ENCODE measurements at places on chromosomes 13 and 19.

DNA sequence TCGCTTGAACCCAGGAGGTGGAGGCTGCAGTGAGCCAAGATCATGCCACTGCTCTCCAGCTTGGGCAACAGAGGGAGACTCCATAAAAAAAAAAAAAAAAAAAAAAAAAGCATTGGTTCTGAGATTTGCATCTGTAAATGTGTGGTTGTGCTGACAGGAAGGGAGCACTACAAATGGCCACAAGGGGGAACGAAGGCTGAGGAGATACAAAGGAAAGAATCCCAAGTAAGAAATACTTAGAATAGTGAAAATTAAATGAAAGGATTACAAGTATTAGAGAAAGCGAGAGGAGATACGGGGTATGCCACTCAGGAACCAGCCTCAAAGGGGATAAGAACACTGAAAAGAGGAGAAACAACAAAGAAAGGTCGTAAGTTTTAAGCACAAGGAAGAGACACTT is 284.9 kb downstream of the KLF12 start:
- DNase-seq = peak; percentile 24

DNA sequence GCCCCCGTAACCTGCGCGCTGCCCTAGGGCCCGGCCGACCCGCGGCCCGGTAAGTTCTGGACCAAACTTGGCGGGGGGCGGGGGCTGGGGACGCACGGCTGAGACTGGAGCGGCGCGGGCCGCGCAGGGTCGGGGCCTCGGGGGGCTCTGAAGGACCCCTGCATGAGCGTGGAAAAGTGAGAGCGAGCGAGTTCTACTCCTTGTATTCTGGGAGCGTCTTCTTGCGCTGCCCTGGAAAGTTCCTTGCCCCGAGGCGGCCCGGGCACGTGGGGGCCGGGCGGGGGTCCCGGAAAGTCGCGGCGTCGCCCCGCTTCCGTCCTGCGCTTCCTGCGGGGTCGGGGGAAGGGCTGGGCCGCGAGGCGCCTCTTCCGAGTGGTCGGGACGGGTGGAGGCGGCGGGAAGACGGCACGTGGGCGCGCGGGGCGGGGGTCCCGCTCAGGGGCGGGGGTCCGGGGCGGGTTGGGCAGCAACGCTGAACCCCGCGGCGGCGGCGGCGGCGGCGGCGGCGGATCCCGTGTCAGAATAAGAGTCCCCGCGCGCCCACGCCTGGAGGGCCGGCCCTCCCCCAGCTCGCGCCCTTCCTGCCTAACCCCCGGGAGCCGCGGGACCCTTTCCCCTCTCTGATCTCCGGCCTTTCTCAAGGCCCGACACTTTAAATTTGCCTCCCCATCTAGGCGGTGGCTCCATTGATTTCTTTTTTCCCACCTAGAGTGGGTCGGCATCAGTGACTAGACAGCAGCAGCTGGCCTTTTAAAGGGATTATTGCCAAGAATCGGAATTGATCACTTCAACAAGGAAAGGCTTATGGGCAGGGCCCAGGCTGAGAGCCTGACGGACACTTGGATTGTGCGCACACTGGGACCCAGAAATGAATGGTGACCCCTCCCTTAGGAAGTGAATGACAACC is 749 bp downstream of the GATAD2A start:
- peak; percentile 55 for DNase-seq

- DNase-seq = no peak
Observed at GRCh38 chr13:33347861-33348260, 62.3 kb upstream of the STARD13 start.

DNA sequence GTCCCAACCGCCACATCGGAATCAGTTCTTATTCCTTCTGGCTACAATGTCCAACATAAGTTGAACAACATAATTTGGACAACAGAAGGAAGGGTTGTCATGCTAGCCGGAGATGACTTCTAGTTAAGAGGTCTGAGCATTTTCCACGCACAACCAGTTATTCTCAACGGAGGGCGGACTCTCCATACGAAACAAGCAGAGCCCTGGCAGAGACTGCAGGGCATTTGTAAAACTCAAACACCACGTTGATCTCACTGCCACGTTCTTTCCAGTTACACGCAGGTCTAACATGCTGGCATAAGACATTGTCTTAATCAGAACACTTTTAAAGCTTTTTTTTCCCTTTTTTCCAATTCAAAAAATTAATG is 38.3 kb upstream of the DCUN1D2 start:
- no peak for DNase-seq

GRCh38 chr13:50365408-50366391 is 350.5 kb downstream of the KCNRG start:
- DNase-seq = no peak

GRCh38 chr13:48431431-48431830 is 18.5 kb upstream of the LPAR6 start:
- peak; percentile 10 for DNase-seq

- peak; percentile 59 for DNase-seq
Observed at GRCh38 chr13:45082964-45083363, 37.3 kb upstream of the GTF2F2 start.

DNA sequence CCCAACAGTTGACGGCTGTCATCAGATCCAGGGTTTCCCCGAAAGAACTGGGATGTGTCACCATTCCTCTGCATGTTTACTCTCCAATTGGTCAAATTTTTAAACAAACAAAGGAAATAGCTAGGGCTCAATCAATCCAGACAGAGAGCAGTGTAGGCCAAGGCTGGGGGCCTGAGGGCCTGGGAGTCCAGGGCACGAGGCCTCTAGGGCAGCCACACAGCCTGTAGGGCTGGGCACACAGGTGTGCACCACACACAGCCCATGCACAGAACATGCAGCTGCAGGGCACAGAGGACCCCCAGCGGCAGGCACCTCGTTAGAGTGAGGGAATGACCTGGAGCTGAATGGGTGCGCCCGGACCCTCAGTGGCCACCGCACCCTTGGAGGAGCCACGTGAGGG is 9.5 kb downstream of the MIER2 start:
- DNase-seq = no peak

- DNase-seq = no peak
Observed at GRCh38 chr13:25890671-25891212, 161.1 kb downstream of the SHISA2 start.

DNA sequence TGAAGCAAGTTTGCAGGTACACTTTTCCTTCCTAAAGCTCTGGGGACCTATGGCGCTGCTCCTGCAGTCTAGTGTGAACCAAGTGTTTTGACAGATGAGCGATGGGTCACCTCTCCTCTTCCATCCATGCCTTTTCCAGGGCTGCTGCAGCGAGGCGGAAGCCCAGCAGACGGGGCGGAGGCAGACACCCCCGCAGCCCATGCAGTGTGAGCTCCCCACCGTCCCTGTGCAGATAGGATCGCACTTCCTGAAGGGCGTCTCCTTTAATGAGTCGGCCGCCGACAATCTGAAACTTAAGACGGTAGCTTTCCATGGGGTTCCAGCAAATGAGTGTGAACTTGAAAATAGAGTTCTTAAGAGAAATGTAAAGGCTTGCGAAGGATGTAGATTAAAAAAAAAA is 37.1 kb upstream of the GPI start:
- DNase-seq = no peak

GRCh38 chr13:28579322-28579721 is 79.6 kb upstream of the POMP start:
- no peak for DNase-seq

DNA sequence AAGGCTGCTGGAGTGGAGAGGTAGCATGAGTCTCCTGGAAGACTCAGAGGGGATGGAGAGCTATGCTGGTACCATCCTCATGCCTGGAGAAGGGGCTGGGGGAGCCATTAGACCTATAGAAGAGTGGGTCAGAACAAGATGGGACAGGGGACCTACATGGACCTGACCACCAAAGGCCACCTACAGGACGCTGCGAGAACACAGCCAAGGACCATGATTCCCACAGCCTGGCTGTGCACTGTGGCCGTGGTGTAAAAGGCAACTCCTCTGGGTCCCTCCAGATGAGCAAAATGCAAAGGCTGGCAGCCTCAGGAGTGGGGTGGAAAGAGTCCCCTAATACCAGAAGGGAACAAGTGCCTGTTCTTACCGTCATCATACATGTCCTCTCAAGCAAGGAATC is 216.2 kb downstream of the SLC7A1 start:
- no peak for DNase-seq

DNA sequence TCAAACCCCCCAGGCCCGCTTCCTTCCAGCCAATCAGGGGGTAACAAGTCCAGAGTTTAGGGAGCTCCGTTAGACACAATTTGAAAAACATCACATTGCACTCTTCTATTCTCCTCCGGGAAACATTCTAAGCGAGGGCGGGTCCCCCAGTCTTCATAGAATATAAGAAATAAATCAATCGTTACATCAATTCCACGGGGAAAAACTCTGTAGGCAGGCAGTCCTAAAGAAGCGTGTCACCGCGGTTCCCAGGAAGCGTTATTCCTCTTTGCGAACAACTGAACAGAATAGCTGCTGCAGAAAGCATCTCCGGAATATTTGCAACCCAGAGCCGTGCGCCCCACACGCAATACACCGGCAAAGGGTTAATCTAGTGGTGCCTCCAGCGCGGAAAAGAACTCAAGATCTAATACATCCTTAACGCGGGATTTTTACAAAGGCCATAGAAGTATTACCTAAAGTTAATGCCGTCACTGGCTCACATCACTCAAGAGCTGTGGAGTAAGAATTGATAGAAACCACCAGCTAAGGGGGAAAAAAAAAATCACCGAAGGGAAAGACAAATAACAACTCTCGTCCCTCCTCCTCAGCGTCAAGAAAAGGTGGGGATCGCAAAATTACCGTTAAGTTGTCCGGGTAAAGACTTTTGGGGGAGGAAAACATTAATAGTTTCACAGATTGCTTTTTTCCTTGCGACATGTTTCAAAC is 65.1 kb downstream of the KCNRG start:
- DNase-seq = peak; percentile 9

DNA sequence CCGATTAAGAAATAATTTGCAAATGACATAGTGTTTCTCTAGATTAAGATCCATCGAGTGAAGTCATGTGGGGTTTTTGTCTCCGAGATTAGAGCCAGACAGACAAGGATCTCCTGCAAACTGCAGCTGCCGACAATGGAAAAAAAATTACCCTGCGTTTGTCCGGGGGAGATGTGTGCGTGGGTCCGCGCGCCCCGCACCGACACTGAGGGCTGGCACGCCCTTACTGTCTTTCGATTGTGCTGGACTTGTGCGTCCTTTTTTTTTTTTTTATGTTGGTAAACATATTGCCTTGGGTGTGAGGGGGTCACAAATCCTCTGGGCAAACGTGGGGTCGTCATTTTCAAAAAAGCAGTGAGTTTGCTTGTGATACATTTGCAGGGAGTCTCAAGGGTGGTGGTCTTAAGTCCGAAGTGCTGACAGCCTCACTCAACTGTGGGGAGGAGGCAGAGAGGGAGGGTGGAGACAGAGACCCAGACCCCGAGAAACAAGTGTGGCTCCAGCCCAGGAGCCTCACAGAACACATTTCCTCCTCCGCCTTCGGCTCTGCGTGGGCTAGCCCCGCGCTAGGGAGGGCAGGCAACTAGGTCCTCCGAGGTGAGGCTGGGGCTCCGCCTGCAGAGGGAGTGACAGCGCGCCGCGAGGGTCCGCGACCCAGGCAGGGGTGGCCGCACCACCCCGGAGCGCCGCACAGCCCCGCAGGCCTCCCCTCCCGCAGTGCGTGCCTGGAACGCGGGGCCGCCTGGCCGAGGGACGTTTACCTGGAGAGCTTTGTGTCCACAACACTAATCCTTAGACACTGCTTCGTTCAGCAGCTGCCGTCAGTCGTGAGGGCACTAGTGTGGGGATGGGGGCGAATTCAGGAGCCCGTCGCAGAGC is 11.7 kb upstream of the SOX1 start:
- no peak for DNase-seq

DNA sequence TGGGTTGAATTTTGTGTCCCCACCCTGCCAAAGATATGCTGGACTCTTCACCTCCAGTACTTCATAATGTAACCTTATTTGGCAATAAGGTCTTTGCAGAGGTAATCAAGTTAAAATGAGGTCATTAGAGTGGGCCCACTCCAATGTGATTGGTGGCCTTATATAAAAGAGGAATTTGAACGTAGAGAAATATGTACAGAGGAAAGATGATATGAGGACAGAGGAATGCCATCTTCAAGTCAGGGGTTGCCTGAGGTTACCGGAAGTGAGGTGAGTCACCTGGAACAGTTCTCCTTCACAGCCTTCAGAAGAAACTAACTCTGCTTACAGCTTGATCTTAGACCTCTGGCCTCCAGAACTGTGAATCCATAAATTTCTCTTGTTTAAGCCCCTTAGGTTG is 69.9 kb downstream of the GPC5 start:
- DNase-seq = no peak

DNA sequence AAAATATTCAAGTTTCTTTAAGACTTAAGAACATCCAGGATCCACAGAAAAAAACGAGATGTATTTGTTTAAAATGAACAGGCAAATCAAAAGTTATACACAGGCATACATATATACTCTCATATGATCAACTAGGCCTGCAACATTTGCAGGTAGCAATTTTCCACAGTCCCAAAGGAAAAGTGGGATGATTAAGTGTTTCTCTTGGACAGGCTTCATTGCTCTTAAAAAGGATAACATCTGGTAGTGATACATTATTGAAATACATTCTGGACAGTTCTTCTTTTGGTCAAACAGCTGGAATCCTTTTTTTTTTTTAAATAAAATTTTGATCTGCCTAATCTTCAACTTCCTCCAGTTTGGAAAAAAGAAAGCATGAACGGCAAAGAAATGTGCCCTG is 114.8 kb upstream of the TDRD3 start:
- no peak for DNase-seq

DNA sequence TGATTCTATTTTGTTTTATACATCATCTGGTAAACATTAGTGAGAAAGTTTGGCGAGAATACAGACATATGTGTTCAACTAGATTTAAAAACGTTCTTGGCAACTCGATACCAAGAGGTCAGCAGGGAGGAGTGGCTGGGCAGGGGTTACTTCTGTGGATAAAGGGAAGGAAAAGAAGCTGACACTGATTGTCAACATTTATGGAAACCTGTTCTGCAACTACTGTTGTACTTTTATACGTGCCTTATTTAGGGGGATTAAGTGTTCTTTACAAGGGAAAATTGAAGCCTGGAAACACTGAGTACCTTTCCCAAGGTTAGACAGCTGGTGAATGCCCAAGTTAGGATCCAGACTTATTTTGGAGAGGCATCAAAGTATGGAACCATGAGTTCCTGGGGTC is 65.0 kb downstream of the MTUS2 start:
- DNase-seq = no peak

GRCh38 chr19:10010247-10010691 is at the start of gene COL5A3:
Gene COL5A3 (minus strand): TSS chr19:10010504. CDS start chr19:10010385, 119 bp downstream.
- DNase-seq = peak; percentile 93

GRCh38 chr13:32471187-32471922 is 43.4 kb upstream of the N4BP2L1 start:
- peak; percentile 16 for DNase-seq

DNA sequence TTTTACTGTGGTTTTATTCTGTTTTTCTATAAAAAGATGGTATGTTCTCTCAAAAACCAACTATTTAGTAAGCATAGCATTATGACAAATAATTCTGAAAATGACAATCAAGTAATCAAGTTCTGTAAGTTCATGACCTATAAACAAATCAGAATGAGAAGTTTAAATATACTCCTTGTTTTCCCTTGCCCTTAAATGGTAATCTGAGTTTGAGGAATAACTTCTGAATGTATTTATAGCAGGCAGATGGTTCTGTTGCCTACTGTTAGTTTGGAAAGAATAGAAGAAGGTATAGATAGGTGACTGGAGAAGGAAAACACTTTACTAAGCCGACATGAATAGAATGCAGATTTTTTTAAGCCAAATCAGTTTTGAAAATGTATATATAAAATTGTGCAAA is 63.9 kb downstream of the POSTN start:
- no peak for DNase-seq

- no peak for DNase-seq
Observed at GRCh38 chr13:111855786-111856185, 211.2 kb upstream of the SOX1 start.

- DNase-seq = no peak
Observed at GRCh38 chr13:32503727-32504126, 34.9 kb downstream of the N4BP2L2 start.

GRCh38 chr13:68806125-68806524 is 1301.5 kb upstream of the ATXN8OS start:
- DNase-seq = no peak
